ENCODE measurements at places on chromosomes 7 and 10. TPM values are rescaled to one million over a fixed set of nuclear protein-coding genes. Genes with fewer than 3 reads are reported as not detected.

CFAP70 gene
- 0.71 TPM for total RNA-seq

HYAL4 gene
- total RNA-seq = not detected

TRIM50 gene
- not detected for total RNA-seq

CALN1 gene
- total RNA-seq = not detected

UPK3B gene
- 1.2 TPM for total RNA-seq

ACHE gene
- total RNA-seq = not detected

TBX20 gene
- total RNA-seq = 0.38 TPM

All from activated naive CD4-positive, alpha-beta T cell treated with anti-CD3 and anti-CD28 coated beads, Interleukin-2, amount 10 ng/mL, durations not matched to agents 5 hours and 36 hours (primary cell).